ENCODE measurements at places on chromosomes 3 and 15. TPM values are rescaled to one million over a fixed set of nuclear protein-coding genes. Genes with fewer than 3 reads are reported as not detected.

CIP2A gene
- total RNA-seq, result 5.3 TPM

DNA sequence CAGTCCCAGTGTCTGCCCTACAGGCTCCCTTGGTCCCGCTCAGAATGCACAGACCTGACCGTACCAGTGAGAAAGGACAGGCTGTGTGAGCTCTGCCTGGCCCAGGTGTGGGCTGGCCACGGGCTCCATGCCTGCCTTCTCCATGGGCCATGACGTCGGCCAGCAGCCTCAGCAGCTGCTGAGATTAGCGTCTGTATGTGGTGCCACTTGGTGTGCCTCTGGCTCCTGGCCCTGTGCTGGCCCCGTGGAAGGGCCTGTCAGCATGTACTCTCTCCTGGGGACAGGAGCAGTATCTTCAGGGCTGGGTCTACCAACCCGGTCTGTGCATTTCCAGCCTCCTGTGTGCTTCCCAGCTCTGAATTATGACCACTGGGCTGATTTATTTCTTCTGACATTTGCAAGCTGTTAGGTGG lies 25.7 kb downstream of the KLF13 start:
- no peak for DNase-seq

DNA sequence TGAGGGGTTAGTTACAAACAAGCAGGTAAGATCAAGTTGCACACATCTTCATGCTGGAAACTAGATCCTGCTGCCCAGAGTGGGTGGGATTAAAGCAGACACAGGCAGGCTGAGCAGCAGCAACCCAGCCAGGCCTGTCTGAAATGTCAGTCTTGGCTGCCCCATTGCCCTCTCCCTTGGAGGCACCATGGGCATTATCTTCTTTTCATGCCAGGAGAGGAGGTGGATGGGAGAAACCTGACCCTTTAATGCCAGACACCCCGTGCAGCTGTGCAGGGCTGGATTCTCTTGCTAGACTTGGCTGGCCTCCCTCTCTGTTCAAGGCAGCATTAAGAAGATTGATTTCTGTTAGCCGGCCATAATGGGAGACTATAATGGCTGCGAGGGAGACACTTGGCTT lies 23.0 kb upstream of the EPHB1 start:
- no peak for DNase-seq

DNA sequence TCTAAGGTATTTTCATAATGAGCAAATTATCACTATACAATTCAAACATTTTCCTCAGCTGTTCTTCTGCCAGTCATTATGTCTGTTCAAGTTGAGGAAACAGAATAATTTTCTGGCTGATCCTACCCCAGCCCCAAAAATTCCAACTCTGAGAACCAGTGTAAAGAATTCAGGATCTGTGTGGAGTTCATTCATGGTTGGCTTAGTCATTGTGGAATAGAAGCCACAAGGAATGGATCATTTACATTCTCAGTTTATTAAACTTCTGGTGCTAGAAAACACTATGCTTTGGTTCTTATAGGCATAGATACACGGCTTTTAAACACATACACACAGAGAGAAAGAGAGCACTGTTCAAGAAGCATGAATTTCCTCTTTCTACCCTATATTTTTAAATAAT lies 134.6 kb downstream of the CMSS1 start:
- no peak for DNase-seq

GRCh38 chr3:123678108-123678511 lies 93.3 kb upstream of the HACD2 start:
- DNase-seq, result no peak

RAB11A gene
- total RNA-seq, result 334 TPM

GRCh38 chr3:155231792-155232191 lies 61.7 kb downstream of the STRIT1 start:
- no peak for DNase-seq

DNA sequence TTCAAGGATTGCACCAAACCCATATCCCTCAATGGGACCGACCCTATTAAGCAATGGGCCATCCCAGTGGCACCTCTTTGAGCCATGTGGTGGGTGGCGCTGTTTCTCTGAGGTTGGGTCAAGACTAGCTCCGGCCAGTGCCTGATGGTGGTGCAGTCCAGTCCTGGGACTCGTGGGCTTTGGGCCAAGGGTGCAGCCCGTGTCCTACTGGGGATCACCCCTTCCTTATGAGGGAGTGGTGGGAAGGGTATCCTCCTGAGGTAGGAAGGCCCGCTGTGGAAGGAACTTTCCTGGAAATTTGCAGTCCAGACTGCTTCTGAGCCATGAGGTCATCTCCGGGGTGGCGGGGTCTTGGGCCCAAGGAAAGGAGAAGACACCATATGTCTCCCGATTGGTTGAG lies 231.6 kb downstream of the SNRPN start:
- no peak for DNase-seq

- DNase-seq, result no peak
These were observed 37.7 kb downstream of the AMOTL2 start for GRCh38 chr3:134336587-134336986.

DNA sequence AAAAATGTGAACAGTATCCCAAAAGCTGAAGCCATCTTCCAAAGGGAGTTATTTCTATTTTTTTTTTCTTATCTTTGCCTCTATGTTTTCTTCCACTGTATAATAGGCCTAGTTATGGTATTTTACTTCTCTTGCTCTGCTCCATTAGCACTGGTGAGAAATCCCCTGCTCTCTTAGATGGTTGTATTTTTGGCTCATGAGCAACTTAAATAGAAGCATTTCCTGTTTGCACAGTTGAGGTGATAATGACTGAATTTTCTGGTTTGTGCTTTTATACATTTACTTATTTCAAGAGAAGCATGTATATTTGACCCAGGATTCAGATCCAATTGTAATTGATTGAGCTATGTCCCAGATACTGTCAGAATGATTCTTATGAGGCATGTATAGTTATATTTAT lies 61.6 kb upstream of the CD200R1L start:
- no peak for DNase-seq

DNA sequence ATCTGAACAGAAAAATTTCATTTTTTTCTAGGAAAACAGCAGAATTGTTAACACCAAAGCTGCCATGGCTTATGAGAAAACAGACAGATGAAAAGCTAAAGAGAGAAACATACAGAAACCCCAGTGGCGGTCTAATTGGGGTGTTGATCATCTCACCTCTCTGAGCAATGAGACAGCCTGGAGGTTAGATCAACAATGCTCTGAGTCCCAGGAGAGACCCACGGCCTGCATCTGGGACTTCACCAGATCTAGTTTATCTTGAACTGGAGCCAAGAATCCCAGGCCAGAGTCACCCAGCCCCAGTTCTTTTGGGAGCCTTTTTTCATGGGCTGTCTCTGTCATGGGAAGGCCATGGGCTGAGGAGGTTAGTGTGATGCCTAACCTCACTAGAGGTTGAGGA lies 3.5 kb upstream of the GALNT15 start:
- no peak for DNase-seq

CLDN18 gene
- not detected for total RNA-seq

DNA sequence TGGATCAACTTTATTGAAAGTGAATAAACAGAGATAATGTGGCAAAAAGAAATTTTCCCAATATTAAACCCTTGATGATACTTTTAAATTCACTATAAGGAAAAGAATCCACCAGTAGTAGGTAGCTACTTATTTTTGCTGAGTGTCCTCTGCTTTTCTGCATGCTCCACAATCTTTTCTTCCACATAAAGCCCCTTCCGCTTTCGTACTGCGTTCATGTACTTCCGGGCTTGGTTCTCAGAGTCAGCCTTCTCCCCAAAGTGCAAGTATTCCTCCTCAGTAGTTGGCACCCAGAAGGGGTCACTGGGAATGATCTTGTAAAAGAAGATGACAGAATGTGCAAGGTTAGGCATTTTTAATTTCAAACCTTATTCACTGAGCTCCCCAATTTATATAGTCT lies 84.4 kb upstream of the MEX3B start:
- DNase-seq, result no peak

- DNase-seq, result no peak
These were observed 20.7 kb upstream of the LRRC2 start for GRCh38 chr3:46586738-46587246.
